ENCODE measurements at places on chromosomes 12 and 14.

DNA sequence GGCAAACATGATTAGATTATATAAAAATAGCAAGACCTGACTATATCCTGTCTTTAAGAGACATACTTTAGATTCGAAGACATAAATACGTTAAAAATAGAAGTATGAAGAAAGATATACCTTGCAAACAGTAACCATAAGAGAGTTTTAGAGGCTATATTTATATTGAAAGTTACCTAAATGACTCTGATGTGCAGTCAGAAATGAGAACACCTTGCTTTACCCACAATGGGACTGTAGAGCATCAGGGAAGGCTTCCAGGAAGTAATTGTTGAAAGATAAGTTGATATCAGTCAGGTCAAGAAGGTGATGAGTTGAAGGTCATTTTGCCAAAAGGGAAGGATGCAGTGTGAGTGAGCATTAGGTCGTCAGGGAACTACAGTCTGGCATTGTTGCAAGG lies 110.2 kb downstream of the NEDD1 start:
- H3K27ac ChIP-seq: no peak overlapping the region
- no peak overlapping the region for H3K4me3 ChIP-seq
- no peaks in the 10 kb centered on the region for H3K4me1 ChIP-seq
- H3K36me3 ChIP-seq: no peaks in the 10 kb centered on the region
- H3K27me3 ChIP-seq: no peaks in the 10 kb centered on the region

DNA sequence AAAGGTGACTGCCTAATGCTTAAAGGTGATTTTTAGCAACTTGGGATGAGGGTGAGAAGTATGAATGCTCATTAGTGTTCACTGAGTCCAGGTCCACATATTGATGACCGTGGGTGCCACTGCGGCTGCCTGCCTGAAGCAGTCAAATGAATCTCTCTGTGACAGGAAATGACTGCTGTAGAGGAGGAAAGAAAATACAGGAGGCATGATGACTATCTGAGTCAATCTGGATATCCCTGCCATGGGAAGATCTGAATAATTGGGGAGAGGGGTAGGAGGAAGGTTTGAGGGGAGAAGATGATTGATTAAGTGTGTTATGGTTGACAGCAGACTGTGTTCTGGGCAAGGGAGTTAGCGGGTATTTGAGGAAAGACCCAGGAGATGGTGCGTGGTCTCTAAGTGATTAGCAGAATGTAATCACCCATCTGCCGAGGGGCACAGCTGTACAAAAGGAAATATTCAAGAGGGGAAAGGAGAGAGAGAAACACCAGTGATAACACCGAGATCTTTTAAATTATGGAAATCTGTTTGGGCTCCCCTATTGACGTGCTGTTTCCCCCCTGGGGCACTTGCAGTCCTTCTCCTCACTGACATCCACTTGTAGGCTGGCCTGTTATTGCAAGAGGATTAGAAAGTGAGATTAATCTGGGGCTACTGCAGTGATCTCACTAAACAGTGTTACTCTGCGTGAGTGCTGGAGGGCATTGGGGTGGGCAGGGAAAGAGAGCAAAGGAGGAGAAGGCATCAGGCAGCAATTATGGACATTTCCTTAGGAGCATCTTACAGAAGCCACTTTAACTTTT lies 97.7 kb downstream of the AKAP6 start:
- H3K36me3 ChIP-seq: no peaks in the 10 kb centered on the region
- H3K4me1 ChIP-seq: no peaks in the 10 kb centered on the region
- H3K4me3 ChIP-seq: no peak overlapping the region

- no peak for DNase-seq
- no peak overlapping the region for H3K27ac ChIP-seq
- H3K4me3 ChIP-seq: no peak overlapping the region
- no peaks in the 10 kb centered on the region for H3K36me3 ChIP-seq
Measured at GRCh38 chr12:51392556-51393237, 1.5 kb upstream of the GALNT6 start.

DNA sequence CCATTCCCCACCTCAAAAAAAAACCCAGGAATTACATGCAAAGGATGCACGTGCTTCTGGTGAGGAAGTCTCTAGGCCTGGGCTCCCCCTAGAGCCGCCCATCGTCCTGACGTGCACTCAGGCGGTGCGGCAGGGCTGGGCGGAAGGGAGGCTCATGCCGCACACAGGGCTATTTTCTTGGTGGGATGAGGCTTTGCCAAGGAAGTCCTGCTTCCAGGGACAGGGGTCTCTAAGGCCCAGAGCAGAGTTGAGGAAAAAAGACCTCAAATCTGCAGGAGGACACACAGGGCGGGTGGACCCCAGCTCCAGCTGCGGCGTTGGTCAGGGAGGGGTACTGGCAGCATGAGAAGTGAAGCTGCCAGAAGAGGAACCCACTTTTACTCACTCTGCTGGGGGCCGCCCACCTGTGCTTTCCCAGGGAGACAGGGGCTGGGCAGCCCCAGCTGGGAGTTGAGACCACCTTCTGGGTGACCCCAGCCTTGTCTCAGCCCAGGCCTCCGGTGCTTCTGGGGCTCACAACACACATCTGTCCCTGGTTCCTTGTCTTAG lies 4.2 kb downstream of the RHOF start:
- no peaks in the 10 kb centered on the region for H3K36me3 ChIP-seq
- no peak for DNase-seq
- H3K4me1 ChIP-seq: peaks cover 10% of the 10 kb centered on the region
- H3K4me3 ChIP-seq: no peak overlapping the region
- H3K27me3 ChIP-seq: no peaks in the 10 kb centered on the region

GRCh38 chr12:109758426-109759420 lies 45.1 kb downstream of the FAM222A start:
- peaks cover 9% of the 10 kb centered on the region for H3K4me1 ChIP-seq
- H3K27ac ChIP-seq: no peak overlapping the region
- no peaks in the 10 kb centered on the region for H3K36me3 ChIP-seq
- peak; percentile 29 for DNase-seq
- no peak overlapping the region for H3K4me3 ChIP-seq
- H3K27me3 ChIP-seq: no peaks in the 10 kb centered on the region

- no peak overlapping the region for H3K27ac ChIP-seq
- no peaks in the 10 kb centered on the region for H3K36me3 ChIP-seq
- no peak overlapping the region for H3K4me3 ChIP-seq
- no peak for DNase-seq
- H3K4me1 ChIP-seq: no peaks in the 10 kb centered on the region
Measured at GRCh38 chr14:22996768-22997654, 12.9 kb downstream of the C14orf93 start.

DNA sequence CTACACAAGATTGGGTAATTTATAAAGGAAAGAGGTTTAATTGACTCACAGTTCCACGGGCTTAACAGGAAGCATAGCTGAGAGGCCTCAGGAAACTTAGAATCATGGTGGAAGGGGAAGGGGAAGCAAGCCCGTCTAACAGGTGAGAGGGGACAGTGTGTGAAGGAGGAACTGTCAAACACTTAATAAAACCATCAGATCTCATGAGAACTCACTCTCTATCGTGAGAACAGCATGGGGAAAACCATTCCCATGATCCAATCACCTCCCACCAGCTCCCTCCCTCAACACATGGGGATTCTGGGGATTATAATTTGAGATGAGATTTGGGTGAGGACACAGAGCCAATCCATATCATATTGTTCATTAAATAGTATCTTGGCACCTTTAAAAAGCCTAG lies 56.1 kb downstream of the EPS8 start:
- no peaks in the 10 kb centered on the region for H3K27me3 ChIP-seq
- no peak for DNase-seq
- no peak overlapping the region for H3K4me3 ChIP-seq
- H3K4me1 ChIP-seq: no peaks in the 10 kb centered on the region
- no peaks in the 10 kb centered on the region for H3K36me3 ChIP-seq

DNA sequence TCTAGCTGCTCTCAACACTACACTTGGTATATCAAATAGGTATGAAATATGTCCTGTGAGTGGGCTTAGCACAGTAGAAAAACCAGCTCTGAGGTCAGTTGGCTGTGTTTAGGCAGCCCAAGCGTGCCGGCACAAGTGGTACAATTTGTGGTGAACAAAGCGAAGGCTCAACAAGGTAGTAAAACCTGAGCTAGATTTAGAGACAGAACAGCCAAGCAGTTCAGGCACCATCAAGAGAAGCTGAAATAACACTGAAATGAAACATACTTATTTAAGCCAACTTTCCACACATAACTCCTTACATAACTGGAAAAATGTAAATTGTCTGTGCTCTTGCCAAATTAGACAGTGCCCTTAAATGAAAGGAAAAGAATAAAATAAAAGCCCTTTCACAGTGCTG lies 596.8 kb upstream of the FBXO33 start:
- no peak overlapping the region for H3K27ac ChIP-seq
- no peaks in the 10 kb centered on the region for H3K27me3 ChIP-seq
- no peak overlapping the region for H3K4me3 ChIP-seq
- H3K36me3 ChIP-seq: no peaks in the 10 kb centered on the region
